ENCODE measurements at places on chromosomes 1 and 21.

DNA sequence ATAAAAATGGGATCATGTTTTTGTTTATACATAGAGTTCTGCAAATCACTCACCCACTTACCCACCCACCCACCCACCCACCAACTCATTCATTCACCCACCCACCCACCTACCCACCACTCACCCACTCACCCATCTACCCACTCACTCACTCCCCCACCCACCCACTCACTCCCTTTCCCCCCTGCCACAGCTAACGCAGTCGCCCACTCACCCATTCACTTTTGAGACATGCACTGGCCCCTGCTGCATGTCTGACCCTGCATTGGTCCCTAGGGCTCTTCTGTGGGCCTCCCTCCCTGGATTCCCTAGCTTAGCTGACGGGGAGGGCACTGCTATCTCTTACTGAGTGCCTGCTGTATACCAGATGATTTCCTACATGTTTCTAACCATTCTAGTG is 100.4 kb upstream of the CSF3R start:
- DNase-seq, result no peak

DNA sequence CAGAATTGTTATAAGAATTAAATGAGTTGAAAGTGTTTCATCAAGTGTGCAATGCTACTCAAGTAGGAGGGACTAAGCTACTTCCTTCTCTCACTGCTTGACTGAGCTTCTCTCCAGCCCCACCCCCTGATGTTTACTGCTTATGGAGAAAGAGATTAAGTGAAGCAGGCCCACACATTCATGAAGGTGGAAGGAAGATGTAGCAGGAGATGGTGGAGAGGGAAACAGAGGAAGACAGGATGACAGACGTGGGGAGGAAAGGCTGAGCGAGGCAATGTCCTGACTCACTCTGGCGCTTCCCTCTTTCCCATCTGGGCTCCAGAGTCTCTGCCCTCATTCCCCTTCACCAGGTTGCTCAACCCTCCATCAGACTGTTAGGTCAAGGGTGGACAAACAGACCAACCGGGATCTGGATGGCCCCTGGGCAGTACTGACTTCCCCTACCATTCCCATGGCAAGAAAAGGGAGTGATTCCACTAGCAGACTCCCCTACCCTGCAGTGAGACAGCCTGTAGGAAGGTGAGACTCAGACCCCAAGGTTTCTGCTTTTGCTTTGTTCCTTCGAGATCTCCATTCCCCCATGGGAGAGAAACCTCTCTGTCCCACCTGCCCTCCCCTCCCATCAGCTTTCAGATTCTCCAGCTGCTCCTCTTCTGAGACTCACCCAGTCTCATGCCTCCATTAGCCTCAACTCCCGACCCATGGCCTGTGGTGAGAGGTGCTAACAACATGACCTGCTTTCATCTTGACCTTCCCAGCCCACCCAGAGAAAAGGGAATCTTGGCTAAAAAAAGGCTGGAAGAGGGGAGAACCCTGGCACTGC is 3.1 kb upstream of the ARHGEF2 start:
- no peak for DNase-seq

DNA sequence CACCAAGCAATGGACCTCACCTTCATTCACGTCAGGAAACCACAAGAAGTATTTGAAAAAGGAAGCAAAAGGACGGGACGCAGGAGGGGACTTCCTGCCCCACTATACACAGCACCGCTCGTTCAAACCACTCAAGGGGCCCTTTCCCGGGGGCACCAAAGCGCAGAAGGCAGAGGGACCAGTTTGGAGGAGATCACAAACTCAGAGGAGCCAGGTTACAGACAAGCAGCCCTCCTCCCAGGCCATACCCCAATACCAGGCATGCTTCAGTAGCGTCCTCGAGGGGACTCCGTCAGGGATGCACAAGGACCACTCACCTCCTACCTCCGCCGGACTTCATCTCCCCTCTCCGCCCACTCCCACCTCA is 685 bp downstream of the CRTC2 start:
- DNase-seq, result no peak

GRCh38 chr1:183970516-183971300 is 66.8 kb downstream of the COLGALT2 start:
- no peak for DNase-seq

GRCh38 chr1:173241528-173242347 is 34.6 kb upstream of the TNFSF4 start:
- no peak for DNase-seq

DNA sequence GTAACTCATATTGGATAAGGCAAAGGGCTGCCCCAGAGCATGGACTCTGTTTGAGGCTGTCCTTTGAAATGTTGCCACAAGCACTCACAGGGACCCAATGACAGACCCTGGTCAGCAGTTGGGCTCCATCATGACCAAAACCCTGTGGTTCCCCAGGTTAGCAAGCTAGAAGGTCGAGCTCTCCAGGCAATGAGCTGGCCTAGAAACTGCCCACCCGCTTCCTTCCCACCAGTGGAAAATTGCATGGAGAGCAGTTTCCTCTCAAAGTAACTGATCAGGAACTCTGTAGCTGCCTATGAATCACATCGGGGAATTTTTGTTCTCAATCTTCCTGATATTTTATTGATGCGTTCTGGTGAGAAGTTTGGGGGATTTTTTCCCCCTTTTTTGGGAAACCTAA is 52.8 kb downstream of the FHAD1 start:
- no peak for DNase-seq

DNA sequence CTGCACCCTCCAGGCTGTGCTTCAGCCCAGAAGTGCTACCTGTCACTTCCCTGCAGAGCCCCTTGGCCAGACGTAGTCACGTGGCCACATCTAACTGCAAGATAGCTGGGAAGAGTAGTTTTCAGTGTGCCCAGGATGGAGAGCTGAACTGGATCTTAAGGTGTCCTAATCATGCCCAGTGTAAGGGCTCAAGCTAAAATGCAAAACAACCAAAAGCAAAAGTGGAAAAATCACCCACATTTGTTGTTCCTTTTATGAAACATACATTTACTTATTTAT is 59.4 kb upstream of the ROR1 start:
- DNase-seq, result no peak

GRCh38 chr1:12056331-12056841 is 6.7 kb upstream of the TNFRSF8 start:
- DNase-seq, result no peak

- no peak for DNase-seq
These were observed 160.3 kb upstream of the HP1BP3 start for GRCh38 chr1:20947409-20947808.

- DNase-seq, result no peak
These were observed 419.4 kb upstream of the VAMP3 start for GRCh38 chr1:7351649-7352048.
